SK-N-MC (cell line): ENCODE measurements at places on chromosomes 4 and X.

DNA sequence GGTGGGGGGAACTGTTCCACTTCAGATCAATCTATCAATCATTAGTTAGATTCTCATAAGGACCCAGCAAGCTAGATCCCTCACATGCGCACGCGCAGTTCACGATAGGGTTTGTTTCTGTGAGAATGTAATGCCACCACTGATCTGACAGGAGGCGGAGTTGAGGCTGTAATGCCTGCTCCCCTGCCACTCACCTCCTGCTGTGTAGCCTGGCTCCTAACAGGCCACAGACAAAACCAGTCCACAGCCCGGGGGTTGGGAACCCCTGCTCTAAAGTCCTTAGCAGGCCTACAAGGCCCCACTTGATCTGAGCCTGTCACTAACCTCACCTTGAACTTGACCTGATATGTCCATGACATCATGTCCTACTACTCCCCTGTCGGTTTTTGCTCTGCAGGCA, 30.3 kb downstream of the ARL9 start:
- no peak for DNase-seq

DNA sequence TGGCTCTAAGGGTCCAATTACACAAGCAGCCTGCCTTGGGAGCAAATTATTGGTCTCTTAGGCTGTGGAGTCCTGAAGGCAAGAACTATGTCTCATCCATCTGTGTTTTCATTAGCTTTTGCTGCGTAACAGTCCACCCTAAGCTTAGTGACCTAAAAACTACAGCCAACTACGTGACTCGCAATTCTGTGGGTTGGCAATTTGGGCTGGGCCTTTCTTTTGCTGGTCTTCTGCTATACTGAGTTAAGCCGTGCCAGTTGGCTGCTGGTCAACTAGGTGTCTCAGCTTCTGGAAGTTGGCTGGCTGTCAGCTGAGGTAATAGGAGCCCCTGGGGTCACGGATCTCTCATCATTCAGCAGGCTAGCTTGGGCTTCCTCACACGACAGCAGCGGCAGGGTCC, 205.6 kb upstream of the S100G start:
- DNase-seq: no peak

- DNase-seq: no peak
Measured at GRCh38 chrX:39710776-39711175, 387.0 kb downstream of the BCOR start.

- DNase-seq: no peak
Measured at GRCh38 chr4:28518561-28519165, 1658.0 kb downstream of the STIM2 start.

- no peak for DNase-seq
Measured at GRCh38 chr4:87251106-87251505, 30.7 kb upstream of the KLHL8 start.

DNA sequence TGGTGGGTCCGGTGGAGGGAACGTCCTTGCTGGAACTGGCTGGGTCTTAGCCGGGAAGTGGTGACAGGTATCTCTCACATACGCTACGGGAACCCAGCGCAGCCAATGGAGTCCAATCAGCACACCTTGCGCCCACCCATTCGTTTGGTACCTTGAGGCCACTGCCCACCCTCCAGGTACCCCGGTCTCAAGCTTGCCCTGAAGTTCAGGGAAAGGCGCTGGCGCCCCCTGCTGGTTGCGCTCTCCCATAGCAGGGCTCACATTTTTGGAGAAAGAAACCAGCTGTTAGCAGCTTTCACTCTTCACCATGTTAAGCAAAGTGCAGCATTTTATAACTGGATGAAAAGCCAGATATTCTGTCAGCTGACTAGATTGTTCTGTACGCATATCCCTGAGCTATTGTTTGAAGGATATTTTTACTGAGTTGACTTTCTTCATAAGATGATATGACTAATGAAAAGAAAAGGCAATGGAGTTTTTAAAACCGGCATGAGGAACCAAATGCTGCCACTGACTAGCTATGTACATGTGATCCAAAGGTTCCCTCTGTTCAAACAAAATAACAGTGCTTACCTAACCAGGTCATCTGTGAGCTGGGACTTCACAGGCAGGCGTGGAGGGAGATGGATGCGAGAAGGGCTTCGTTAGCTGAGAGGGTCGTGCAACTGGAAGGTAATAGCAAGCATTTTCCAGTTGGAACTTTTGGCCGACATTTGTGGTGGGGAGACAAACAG, 43.7 kb downstream of the OTOP1 start:
- no peak for DNase-seq

GRCh38 chr4:36099509-36099908, 144.8 kb downstream of the ARAP2 start:
- DNase-seq: no peak

DNA sequence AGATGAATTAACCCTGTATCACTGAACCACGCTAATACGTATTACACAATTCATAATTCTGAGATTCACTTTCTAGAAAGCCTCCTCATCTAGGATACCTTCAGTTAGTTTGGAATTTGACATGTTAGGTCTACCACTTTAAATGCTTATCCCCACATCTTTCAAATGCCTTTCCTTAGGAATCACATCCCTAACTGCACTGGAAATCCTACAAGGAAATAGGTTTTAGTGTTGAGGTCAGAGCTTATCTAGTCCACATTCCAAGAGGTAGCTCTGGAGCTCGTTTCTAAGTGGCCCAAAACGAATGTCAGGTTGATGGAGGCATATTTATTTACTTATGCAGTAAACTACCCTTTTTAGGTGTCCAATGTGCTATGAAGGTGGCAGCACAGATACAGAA, 18.0 kb downstream of the PDHA1 start:
- DNase-seq: no peak

DNA sequence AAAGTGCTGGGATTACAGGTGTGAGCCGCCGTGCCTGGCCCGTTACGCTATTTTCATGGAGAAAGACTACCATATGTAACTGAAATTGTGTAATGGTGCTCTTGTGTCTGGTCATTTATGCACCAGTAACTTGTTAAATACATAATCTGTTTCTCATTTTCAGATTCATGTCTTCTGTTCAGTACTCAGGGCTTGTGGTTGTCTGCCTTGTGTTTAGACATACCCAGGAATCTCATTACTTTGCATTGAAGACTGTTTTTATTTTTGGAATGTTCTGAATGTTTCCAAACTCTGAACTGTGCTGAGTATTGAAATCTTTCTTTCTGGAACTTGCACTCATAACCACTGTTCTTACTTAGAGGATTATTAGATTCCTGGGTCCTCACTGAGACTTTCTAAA, 52.8 kb downstream of the PDLIM5 start:
- no peak for DNase-seq

GRCh38 chr4:139934708-139935195, 219.2 kb downstream of the MAML3 start:
- DNase-seq: no peak

DNA sequence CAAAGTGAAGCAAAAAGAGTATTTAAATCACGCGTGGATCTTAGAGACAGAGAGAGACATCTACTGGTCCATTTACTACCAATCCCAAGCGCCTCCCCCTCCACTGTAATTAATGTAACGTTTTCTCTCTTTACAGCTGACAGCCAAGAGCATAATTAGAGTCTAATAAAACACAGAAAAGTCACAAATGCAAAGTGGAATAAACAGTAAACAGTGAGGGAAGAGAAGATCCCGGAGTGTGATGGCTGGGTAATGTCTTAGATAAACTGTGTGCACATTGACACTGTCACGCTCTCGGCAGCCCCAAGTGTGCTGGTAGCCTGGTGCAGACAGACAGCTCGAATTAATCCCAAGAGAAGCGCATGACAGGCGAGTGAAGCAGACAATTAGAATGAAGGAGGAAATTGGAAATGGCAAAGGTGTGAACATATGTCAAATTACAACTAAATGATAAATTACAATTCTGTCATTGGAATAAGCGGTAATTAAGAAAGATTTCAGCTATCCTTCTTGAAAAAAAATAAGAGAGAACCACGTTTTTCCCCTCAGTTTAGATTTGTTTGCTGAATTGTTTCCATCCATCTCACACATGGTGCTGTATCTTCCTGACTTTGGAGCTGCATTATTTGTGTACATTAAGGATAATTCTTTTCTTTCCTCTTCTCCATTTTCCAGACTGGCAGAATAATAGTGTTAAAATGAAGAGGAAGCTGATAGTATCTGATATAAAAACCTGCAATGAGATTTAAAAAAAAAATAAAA, 100.1 kb downstream of the CXXC4 start:
- DNase-seq: no peak

DNA sequence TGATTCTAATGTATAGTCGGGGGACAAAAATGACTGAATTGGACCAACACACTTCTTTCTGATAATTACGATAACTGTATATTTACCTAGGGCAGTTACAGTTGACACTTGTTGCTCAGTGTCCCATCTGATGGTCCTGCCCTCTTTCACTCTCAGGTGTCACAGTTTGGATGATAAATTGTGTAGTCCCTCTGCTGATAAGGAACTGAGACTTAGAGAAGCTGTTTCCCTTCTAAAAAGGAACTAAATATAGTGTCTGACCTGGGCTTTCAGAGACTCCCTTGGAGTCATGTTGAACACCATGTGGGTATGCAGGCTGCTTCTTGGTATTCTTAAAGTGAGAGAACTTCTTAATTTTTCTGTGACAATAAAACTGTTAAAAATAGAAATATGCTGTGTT, 23.7 kb upstream of the PNPLA4 start:
- DNase-seq: no peak

DNA sequence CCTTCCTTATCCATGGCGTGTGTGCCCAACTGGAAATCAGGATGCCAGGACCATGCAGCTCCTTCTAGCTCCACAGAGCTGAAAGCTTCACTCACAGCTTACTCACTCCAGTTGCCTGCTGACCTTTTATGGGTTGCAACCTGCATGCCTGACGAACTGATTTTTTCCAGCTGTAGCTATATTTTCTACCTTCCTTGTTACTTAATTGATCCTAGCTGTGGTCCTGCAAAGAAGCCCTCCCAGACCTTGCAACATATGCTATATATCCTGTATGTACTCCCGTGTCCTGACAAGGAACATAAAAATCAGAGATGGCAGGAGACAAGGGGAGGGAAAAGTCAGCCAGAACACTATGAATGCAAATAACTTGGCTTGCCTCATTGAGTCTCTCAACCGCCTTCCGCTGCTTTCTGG, 135.3 kb upstream of the LDB2 start:
- no peak for DNase-seq

- no peak for DNase-seq
Measured at GRCh38 chr4:77197831-77198230, 40.8 kb downstream of the CCNG2 start.

DNA sequence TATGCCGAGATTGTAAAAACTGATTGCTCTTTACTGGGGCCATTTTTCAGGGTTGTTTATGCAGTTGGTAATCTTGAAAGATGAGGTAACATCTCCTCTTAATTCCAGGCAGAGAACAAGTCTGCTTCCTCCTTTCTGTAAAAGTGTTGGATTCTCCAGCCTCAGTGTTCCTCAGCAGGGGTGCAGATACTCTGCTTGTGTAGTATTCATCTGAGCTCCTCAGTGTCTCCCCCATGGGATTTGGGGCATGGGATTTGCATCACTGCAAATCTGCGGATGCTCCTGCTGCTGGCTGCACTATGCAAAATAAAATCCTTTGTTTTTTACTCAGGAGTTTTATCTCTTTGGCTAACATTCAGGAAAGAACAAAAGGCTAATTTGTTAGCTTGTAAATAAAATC, 104.9 kb upstream of the ATP8A1 start:
- no peak for DNase-seq

- no peak for DNase-seq
Measured at GRCh38 chr4:158861766-158862165, 92.9 kb downstream of the FNIP2 start.

GRCh38 chrX:46935295-46935694, 23.1 kb downstream of the JADE3 start:
- DNase-seq: no peak

DNA sequence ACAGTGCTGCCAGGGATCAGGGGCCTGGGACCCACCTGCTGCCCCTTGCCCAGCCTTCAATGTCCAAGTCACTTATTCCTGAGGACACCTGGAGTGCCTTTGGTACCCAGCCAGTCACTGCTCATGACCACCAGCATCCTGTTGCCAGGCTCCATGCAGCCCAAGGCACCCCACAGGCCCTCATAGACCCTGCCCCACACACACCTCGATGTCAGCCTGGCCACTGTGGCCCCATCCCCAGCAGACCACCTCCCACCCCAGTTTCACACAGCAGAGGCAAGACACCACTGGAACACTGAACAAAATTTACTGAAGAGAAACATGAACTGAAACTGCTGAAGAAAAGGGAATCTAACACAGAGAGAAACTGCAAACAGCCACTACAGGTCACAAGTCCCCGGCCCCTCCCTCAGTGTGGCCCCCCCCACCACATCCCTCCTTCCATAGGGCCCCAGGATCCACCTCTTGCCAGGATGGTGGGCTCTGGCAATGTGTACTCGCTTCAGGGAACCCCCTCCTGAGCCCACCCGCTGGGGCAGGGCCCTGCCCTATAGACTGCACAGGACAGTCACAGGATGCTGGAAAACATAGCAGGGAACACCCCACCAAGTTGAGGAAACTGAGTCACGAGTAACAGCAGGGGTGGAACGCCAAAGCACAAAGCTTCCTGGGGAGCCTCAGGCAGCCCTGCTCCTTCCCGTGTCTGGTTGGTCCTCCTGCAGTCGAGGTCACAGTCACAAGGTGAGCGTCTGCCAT, 5.2 kb downstream of the PNMA5 start:
- no peak for DNase-seq

- DNase-seq: no peak
Measured at GRCh38 chrX:128928636-128929035, 594.7 kb downstream of the SMARCA1 start.

DNA sequence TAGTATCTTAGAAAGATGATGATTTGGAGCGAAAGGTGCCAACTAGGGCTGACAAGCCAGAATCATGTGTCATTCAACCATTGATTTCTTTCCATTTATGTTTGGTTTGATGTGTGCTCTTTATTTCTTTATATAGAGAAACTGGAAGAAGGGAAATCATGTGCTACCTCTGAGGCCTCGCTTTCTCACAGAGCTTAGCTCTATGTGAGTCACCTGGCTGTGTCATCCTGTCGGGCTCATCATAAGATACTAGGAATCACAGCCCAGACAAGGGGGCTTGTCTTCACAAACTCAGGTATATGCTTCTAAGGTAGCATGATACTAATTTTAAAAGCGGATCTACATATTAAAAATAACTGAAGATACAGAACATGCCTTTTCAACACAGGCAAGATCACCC, 81.7 kb upstream of the GPM6B start:
- DNase-seq: no peak

DNA sequence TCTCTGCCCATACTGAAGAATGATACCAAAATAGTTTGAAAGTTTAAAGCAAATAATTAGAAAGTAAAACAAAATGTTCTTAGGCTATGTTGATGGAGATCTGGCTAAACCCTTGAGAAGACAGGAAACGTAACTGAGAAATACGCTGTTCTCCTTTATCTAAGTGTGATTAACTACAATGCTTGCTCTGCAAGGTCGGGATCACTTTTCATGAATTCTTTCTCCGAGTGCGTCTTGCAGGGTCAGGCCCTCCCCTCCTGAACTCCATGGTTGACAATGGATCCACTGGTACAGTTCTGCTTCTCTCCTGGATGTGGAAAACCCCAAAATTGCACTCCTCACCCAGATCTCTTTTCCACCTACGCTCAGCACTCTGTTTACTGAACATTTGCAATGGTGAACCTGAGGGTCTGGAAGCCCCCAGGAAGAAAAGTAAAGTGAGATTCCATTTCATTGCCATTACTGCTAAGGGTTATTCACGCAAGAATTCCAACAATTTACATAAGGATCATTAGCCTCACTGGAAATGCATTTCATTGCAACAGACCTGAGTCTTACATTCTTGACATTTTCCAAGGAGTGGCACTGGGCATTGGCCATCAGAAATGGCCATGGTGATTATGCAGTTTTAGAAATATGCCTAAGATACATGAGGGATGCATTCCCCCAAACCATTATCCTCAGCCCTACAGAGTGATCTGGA, 24.6 kb upstream of the WWC2 start:
- no peak for DNase-seq
